ENCODE measurements at places on chromosomes 6 and 20.

GRCh38 chr20:61864481-61864880 lies 201.2 kb downstream of the TAF4 start:
- no peak for DNase-seq

GRCh38 chr20:11867291-11867919 lies 50.3 kb upstream of the BTBD3 start:
- no peak for DNase-seq

DNA sequence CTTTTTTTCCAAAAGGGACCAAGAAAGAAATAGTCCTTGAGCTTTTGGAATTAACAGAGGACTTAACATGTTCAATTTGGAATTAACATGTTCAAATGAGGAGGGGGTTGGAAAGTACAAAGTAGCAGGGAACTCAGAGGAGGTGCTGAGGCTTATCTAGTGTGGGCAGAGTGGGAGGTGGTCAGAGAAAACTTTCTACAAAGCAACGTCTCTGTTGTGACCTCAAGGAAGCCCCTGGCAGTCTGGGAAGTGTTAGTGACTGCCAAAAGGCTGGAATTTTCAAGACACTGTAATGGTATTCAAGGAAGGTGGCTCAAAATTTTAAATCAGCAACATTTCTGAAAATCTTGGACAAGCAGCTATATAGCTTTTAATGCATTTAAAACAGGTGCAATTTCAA lies 7.3 kb downstream of the ECI2 start:
- no peak for DNase-seq

DNA sequence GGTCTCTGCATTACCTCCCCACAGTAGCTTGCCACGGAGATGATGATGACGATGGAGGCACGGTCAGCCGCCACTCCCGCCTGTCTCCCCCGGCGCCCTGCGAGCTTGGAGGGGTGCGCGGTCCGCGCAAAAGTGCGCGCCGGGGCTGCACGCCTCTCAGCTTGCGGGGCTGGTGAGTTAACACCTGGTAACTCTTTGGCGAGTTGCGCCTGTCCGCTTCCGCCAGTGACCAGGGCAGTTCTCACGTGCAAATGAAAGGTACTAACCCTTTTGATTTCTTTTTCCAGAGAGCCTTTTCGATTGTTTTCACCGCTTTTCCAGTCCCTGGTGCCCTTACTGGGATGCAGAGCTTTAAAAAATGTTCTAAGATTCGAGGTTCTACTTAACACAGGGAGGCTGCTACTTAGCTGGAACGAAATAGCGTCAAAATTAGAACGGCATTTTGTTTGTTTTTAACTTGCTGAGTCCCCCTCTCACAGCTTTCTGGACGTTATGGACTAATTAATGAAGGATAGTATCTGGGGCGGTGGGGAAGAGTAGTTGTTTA lies 6.2 kb downstream of the GRIK2 start:
- DNase-seq: no peak

DNA sequence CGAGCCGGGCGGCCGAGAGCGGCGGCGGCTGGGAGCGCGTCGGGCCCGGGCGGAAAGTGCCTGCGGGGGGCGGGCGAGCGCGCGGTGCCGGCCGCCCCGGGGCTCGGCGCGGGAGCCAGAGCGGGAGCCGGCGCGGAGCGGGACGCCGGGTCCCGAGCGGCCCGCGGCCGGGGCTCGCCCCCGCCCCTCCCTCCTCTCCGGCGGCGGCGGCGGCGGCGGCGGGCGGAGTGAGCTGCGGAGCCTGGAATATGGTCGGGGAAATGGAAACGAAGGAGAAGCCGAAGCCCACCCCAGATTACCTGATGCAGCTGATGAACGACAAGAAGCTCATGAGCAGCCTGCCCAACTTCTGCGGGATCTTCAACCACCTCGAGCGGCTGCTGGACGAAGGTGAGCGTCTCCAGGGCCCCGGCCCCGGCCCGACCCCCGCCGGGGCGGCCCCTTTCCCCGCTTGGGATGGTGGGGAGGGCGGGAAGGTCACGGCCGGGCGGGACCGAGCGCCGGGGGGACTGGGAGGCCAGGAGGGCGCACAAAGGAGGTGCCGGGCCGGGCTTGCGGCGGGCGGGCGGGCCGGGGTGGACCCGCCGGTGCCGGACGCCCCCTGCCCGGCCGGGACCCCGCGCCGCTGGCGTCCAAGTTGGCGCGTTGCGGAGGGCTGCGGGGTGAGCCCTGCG lies 565 bp downstream of the QKI start:
- peak; percentile 12 for DNase-seq

- DNase-seq: no peak
Observed at GRCh38 chr6:111031151-111031550, 49.3 kb downstream of the RPF2 start.

DNA sequence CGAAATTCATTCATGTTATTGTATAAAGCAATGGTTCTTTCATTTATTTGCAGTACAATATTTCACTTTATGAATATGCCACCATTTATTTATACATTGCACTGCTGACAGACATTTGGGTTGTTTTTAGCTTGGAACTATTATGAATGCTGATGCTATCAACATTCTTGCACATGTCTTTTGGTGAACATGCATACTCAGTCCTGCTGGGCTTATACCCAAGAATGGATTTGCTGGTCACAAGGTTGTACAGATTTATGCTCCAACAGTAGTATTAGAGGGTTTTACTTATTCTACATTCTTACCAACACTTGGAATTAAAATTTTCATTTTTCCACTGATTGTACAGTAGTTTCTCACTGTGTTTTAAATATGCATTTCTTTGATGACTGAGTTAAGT lies 126.2 kb downstream of the PTPRK start:
- DNase-seq: no peak

DNA sequence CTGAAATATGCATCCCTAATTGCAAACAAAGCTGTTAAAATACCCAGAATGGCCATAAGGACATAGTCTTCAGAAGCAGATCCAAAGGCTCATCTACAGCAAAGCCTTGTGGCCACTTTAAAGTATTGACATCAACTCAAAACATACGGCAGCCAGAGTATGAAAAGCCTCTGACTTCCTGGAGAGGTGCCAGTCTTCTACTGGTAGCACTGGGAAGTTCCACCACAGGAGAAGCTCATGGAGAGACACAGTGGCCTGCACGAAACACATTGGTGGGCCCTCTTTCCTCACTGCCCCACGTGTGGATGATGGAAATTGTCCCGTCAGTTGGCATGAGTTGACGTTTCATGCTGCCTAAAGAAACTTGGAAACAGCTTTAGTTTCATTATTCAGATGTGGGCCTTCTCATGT lies 202.6 kb upstream of the HEY2 start:
- DNase-seq: no peak

GRCh38 chr6:32882879-32883250 lies 28.9 kb downstream of the PSMB9 start:
- no peak for DNase-seq

GRCh38 chr6:8415280-8415679 lies 20.1 kb downstream of the SLC35B3 start:
- DNase-seq: no peak

- DNase-seq: peak; percentile 34
Observed at GRCh38 chr6:7050872-7051779, 56.6 kb upstream of the RREB1 start.

GRCh38 chr6:38149531-38149930 lies 330.0 kb downstream of the ZFAND3 start:
- no peak for DNase-seq

GRCh38 chr6:135525594-135525993 lies 28.1 kb upstream of the AHI1 start:
- no peak for DNase-seq

GRCh38 chr6:42898891-42899361 lies 16.9 kb upstream of the PTCRA start:
- DNase-seq: peak; percentile 80

DNA sequence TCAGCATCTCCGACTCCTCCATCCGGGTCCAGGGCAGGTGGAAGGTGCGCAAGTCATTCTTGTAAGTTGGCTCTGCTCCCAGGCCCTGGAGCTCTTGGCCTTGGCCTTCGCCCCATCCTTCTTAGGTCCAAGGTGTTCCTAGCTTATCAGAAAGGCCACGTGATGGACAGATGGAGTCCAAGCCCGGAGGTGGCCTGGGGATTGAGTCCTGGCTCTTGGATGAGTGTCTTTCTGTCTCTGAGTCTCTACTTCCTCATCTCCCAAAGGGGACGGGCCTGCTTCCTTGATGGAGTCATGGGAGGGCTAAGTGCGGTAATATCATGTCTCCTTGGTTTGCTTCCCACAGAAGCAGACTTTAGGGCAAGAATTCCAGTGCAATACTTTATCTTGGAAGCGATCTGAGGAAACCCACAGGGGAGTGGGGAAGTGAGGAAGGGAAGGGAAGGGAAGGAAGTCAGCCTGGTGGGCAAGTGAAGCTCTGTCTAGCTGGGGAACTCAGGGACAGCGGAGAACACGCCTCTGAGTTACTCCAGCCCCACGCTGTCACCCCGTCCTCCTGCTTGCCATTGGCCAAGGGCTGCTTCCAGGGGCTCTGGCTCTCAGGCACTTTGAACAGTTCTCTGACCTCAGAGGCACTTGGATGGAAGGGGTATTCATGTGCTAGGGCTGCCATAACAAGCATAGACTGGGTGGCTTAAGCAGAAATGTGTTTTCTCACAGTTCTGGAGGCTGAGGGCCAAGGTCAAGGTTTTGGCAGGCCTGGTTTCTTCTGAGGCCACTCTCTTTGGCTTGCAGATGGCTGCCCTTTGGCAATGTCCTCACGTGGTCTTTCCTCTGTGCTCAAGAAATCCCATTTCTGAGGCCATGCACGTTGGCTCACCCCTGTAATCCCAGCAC lies 4.8 kb downstream of the LBP start:
- DNase-seq: no peak

DNA sequence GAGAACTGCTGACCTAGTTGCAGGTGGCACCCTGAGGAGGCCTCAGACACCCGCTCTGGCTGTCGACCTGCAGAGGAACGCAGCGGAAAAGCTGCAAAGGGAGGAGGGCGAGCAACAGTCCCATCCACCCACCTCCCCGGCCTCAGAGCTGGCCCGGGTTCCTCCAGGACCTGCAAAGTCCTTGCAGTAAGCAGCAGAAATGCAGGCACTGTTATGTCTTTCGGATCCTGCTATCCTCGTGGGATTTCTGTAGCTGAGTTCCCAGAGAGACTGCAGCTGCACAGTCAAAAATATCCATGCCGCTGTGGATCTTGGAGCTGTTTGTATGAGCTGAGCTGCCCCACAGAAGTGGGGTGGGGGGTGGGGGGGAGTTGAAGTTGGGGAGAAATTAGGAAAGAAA lies 251.3 kb downstream of the ANKRD60 start:
- no peak for DNase-seq

GRCh38 chr6:39998126-39998525 lies 63.9 kb upstream of the MOCS1 start:
- no peak for DNase-seq

GRCh38 chr6:17035257-17036064 lies 66.4 kb upstream of the STMND1 start:
- no peak for DNase-seq

- no peak for DNase-seq
Observed at GRCh38 chr6:167781066-167781767, 45.5 kb upstream of the AFDN start.

GRCh38 chr20:10563935-10564492 lies 109.8 kb downstream of the JAG1 start:
- DNase-seq: no peak

DNA sequence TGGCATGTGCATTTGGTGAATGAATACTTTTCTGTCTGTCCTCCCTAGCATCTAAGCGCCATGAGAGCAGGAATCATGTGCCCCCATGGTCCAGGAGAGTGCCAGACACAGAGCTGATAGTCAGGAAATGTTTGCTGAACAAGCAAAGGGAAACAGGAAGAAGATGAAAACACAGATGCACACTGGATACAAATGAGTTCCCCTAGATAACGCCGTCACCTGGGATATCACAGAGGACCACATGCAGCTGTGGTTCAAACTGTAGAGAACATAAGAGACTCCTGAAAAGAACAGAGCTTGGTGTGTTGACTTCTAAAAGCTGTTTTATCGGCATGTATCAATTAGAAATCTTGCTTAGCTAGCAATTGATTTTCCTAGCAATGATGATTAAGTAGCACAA lies 293.7 kb downstream of the BTBD3 start:
- DNase-seq: no peak

- no peak for DNase-seq
Observed at GRCh38 chr20:50242863-50243609, 52.4 kb downstream of the CEBPB start.

- no peak for DNase-seq
Observed at GRCh38 chr20:45783656-45784294, 7.9 kb downstream of the WFDC3 start.

GRCh38 chr6:17423026-17423425 lies 29.6 kb downstream of the CAP2 start:
- DNase-seq: no peak

GRCh38 chr6:111865049-111865585 lies 8.1 kb downstream of the FYN start:
- no peak for DNase-seq

GRCh38 chr6:147782302-147782701 lies 273.8 kb downstream of the SAMD5 start:
- no peak for DNase-seq

GRCh38 chr20:40056171-40056570 lies 632.9 kb downstream of the MAFB start:
- DNase-seq: no peak

DNA sequence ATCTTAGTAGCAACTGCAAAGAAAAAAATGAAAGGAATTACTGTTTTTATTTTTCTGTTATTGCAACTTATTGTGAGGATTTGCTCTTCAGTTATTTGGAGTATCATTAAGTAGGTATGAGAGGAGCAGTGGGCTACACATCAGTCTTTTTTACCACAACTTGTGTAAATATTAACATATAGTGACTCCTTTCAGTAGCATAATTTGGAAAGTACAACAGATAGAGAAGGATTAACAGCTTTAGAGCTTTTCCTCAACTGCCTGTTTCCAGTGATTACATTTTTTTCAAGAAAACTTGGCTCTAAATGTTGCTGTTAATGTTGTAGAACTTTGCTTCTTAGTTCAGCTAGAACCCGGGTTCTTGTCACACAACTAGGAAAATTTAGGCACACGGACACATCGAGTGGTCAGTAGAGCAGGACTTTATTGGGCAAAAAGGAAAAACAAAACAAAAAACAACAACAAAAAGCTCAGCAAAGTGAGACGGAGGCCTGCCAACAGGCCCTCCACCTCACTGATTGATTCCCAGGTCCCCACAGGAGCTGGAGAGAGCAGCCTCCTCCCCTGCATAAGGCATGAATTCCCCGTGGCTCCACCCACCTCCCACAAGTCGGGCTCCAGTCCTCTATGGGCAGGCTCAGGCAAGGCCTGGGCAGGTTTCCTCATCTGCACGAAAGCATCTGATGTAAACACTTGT lies 75.1 kb downstream of the ADGRG6 start:
- no peak for DNase-seq

GRCh38 chr20:36574366-36575135 lies 1.2 kb downstream of the TGIF2 start:
- peak; percentile 51 for DNase-seq
